Neural crest cell (in vitro differentiated cells): ENCODE measurements at places on chromosomes 3 and 15. TPM values are rescaled to one million over a fixed set of nuclear protein-coding genes. Genes with fewer than 3 reads are reported as not detected.

PRR20G gene
- not detected in 2 replicates for total RNA-seq

GRCh38 chr3:96086018-96086417, 728.4 kb upstream of the EPHA6 start:
- DNase-seq = no peak

GRCh38 chr3:170307671-170308405, 49.7 kb upstream of the SKIL start:
- DNase-seq = no peak

DNA sequence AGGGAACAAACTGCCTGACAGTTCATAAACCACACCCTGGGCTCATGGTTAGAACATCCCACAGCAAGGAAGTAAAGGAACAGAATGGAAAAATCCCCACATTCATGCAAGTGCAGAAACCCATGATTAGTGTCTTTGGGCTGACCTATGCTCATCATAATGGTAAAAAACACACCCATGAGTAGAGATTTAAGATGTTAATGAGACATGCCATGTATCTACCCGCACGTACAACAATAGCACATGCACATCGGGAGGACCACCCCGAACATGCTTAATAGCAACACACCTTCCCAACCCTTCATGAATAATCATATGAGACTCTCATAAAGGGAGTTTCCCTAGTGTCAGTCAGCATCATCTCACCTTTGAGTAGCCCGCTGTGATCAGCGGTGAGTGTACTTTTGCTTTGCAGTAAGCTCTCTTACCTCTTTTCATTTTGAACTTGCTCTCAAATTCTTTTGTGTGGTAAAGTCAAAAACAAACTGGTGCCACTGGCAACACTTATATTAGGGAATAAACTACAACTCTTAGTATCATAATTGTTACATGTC, 23.2 kb downstream of the ZBED2 start:
- no peak for DNase-seq

CHAC1 gene
- 6.7 and 6.8 TPM in 2 replicates for total RNA-seq

- no peak for DNase-seq
Observed at GRCh38 chr3:72295962-72296450, 511.1 kb upstream of the PROK2 start.

DNA sequence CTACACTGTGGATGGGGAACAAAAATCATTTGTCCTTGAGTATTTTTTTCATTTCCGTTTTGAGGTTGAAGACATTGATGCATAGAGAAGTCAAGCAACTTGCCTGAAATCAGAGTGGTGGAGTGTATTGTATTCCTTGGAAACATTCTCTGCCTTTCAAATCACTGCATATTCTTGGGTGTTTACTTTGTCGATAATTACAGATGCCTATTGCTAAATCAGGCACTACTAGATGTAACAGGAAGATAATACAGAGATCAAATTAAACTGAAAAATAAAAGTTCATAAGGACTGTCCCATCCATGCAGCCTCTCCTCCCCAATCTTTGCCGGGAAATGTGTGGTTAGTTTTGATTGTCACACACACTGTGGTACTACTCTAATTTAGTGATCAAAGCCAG, 37.4 kb upstream of the VEPH1 start:
- DNase-seq = no peak

- DNase-seq = no peak
Observed at GRCh38 chr3:41202834-41203345, 3.6 kb downstream of the CTNNB1 start.

COPS2 gene
- total RNA-seq = 92.8 and 94.0 TPM in 2 replicates

GRCh38 chr15:66700412-66700801, 1.6 kb upstream of the SMAD6 start:
- no peak for DNase-seq

IGDCC3 gene
- total RNA-seq = 298 and 300 TPM in 2 replicates

CEP152 gene
- total RNA-seq = 17.4 and 17.5 TPM in 2 replicates

PEX5L gene
- 0.96 and 1.7 TPM in 2 replicates for total RNA-seq

SLC6A1 gene
- total RNA-seq = 0.42 and 0.45 TPM in 2 replicates

DNA sequence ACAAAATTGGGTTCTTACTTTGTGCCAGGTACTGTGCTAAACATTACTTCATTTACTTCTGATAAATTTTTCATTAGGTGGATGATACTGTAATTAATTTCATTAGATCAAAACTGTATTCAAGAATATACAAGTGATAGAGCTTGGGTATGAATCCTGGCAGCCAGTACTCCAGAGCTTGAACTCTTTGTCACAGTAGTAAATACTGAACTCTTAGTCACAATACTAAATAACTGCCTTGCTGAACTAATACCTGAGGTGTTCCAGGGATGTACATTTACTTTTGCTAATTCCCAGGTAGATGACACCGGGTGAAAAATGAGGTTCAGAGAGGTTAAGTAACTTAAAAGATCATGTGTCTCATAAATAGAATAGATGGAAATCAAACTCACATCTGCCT, 20.3 kb downstream of the FXR1 start:
- DNase-seq = no peak

DNA sequence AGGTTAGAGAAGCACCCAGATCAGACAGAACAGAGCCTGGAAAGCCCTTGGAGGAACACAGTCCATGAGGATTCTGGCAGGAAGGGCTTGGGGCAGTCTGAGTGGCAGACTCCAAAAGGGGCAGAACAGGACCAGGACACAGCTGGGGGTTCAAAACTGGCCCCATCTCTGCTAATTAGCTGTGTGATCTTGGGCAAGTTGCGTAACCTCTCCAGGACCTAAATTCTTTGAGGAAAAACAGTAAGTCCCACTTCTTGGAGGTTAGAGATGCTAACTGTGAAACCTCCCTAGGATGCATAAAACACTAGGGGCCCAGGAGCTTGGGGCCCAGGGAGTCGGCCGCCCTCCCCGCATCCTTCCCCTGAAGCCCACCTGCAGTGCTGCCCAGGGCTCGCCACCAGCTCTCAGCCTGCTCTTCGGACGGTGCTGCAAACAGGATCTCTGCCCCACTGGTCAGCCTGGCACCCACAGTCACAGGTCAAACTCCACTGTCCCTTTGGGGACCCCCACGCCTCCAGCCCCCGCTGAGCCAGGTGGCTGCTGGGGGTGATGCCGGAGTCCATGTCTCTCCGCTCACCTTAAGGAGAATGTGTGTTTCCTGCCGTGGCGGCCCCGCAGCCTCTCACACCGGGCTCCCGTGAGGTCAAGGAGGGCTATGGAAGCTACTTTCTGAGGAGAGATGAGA, 12.0 kb downstream of the PLA2G4B start:
- DNase-seq = no peak

DNA sequence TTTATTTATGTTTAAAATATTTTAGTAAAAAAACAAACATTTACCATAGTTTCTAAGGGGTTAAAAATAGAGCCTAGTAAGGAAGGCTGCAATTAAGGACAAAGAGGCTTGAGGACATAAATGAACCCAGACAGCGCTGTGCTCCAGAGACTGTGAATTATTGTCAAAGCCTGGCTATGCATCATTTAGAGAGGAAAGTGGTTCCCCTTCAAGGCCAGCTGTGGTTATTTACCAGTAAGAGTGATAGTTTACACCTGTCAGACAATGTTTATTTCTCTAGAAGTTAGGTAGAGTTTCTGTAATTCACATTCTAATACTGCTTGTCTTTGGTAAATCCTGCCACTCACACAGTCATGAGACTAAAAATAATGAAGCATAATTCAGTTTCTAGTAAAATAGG, 32.4 kb upstream of the PIK3R4 start:
- no peak for DNase-seq

DNA sequence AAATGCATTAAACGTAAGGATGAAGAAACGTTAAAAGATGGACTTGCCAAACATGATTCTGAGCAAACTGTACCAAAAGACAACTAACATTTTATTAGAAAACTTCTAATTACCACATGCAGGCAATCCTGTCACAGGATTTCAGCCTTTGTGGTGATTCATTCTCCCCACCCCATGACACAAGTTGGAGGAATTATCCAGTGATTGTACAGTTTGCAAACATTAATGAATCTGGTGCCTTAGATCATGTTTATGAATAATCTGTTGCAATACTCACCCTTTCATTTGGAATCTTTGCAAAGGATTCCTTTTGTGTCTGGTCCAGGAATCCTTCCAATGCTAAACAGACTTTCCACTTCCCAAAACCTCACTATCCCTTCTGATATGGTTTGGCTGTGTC, 23.3 kb upstream of the ERC2 start:
- DNase-seq = no peak

GRCh38 chr3:98557324-98558010, 25.7 kb downstream of the GPR15 start:
- no peak for DNase-seq

- no peak for DNase-seq
Observed at GRCh38 chr15:51099185-51099584, 4.5 kb upstream of the TNFAIP8L3 start.

GRCh38 chr3:145307272-145307671, 853.7 kb downstream of the PLOD2 start:
- DNase-seq = no peak

- no peak for DNase-seq
Observed at GRCh38 chr15:33200444-33200843, 5.9 kb upstream of the FMN1 start.

DNA sequence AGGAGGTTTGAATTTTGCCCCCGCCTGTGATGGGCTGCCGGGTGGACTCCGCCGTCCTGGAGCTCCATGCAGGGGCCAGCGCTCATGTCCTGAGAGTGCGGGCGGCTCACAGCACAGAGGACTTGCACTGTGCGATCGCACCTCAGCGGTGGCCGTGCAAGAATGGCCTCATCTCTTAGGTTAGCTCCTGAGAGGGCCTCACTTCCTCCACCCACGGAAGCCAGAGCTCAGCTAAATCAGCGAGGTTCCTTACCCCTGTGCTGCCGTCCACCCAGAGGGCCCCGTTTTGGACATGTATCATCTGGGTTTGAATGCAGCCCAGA, 72.0 kb upstream of the PCSK6 start:
- no peak for DNase-seq

RNU5B-1 gene
- total RNA-seq = 17.2 TPM in 1 of 2 replicates, not detected in the other

DNA sequence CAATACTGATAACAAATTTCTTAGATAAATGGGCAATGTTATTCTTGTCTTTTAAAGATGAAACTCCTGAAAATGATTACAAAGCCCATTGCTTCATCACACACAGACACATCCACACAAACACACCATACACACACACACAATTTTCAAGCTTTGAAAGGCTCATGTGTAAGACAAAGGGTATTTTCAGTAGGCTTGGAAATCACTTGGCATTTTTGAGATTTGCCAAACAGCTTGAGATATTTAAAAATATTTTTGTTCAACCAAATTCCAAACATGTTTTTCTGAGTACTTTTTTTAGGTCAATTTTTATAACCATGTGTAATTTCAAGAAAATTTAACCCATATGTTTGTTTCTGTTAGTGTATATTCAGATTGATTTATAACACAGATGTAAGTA, 283.7 kb downstream of the ROBO2 start:
- no peak for DNase-seq

DNA sequence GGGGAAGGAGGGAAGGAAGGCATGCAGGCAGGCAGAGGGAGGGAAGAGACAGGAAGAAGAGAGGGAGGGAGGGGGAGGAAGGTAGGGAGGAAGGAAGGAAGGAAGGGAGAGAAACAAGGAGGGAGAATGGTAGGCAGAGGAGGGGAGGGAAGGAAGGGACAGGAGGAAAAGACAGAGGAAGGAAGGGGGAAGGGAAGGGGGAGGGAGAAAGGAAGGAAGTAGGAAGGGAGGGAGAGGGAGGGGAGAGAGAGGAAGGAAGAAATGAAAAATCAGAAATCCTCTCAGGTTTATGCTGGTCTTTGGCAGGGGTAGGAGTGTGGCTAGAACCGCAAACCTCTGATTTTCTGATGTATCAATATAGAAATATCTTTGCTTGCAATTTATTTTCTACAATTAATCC, 4.2 kb downstream of the PRTG start:
- DNase-seq = no peak

DNA sequence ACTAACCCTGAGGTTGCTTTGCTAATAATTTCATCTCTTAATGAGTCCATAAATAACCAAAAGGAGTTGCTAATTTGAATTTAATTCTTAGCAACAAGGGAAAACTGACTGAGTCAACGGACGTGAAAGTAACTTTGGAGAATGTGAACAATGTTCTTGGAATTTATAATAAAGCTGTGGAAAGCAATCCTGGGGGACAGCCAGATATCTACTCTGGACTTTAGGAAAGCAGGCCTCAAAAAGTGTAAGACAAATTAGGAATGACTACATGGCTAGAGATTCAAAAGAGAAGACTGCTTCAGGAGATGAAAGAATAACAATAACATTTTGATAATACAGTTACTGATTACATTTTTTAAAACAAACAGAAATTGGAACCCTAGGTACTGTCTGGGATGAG, 318.4 kb upstream of the COL8A1 start:
- DNase-seq = no peak

GRCh38 chr15:90598031-90598577, 68.4 kb downstream of the CRTC3 start:
- DNase-seq = no peak

DNA sequence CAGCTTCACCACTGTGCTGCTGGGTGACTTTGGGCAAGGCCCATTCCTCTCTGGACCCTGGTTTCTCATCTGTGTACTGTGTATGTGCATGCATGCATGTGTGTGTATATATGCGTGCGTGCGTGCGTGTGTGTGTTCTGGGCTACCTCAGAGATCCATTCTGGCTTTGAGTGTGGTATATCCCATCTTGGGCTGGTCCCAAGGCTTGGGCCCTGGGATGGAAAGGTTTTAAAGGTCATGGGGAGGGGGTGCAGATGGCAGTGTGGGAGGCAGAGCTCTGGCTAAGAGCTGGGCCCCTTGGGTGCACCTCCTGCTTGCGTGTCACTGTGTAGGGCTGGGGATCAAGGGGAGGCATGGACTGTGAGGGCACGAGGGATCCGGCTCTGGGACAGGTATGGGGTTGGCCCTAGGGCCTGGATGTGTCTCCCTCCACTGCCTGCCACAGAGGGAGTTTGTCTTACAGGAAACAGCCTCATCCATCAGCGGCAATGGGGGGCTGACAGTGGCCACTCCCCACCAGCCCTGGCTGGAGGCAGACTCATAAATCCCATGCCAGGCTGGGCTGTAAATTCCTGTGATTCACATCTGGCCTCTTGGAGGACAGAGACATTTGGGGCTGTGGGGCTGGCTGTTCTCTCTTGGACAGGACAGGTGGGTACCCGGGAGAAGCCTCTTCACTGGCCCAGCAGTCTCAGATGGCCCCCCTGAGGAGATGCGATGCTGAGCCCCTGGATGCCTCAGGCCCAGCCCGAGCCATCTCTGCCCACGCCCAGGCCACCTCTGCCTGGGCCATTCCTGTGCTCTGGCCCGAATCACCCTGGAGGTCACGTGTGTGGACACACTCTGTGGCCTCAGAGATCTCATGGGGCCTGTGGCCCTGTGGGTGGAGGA, 21.4 kb upstream of the CSPG4 start:
- DNase-seq = no peak

- no peak for DNase-seq
Observed at GRCh38 chr3:114071786-114072185, 15.2 kb downstream of the QTRT2 start.

RASL12 gene
- 1.5 and 1.8 TPM in 2 replicates for total RNA-seq

FGF12 gene
- total RNA-seq = 3.0 and 4.0 TPM in 2 replicates

SH2D7 gene
- total RNA-seq = not detected in 2 replicates

DNA sequence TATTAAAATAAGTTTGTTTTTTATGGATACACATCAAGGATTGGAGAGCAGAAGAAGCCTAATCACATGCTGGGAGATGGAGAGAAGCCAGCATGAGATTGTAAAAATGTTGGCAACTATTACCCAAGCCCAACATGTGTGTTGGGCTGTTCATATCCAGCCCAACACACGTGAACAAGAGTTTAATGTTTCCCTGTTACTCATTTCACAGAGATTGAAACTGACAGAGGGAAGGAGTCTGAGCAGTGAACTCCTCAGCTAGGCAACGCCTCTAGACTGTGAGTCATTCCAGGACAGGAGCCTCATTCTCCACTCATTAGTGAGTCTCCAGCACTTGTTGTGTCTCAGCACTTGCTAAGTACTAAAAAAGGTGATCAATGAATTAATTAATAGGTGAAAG, 43.2 kb upstream of the CMSS1 start:
- DNase-seq = no peak

- DNase-seq = no peak
Observed at GRCh38 chr3:149572796-149573414, 84.9 kb downstream of the WWTR1 start.
